Mesenchymal stem cell (in vitro differentiated cells and primary cell): ENCODE measurements at places on chromosomes 3 and 15.
A peak's percentile ranks its signal among the peaks of the same experiment; 100 is the strongest.

DNA sequence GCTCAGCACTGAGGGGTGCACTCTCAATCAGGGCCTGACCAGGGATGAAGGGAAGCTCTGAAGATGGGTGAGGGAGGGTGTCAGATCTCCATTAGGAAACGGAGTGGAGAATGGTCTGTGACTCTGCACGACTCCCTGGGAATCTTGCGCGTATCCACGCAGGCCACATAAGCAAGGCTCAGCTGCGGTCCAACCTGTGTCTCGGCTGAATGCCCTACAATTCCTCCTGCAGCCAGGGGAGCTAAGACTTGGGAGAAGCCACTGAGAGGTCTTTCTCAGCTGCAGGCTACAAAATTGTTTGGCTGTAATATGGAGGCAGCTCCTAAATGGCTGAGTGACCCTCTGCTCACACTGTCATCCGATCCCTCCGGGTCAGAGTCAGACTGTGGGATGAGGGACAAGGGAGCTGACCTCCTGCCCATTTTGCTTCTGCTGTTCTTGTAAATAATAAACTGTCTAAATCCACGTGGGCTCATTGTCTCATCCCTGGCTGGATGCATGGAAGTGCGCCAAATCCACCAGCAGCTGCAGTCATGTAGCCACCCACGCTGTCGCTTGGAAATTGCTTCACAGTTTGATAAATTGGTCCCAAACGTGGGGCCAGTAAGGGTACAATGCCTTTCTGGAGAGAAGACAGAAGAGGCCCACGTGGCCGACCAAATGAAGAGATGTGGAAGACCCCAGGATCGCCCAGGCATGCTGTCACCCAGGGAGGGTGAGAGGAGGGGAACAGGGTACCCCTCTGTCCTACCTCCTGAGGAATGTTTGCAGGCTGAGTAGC lies 30.5 kb downstream of the ALS2CL start:
- DNase-seq = peak; percentile 52
- H3K4me1 ChIP-seq = peaks cover 20% of the 10 kb centered on the region
- H3K36me3 ChIP-seq = no peaks in the 10 kb centered on the region
- H3K27me3 ChIP-seq = peaks cover 45% of the 10 kb centered on the region
- H3K27ac ChIP-seq = no peak overlapping the region

- peak overlapping the region; percentile 79 for H3K27ac ChIP-seq
- no peaks in the 10 kb centered on the region for H3K36me3 ChIP-seq
- H3K4me1 ChIP-seq = peaks cover 8% of the 10 kb centered on the region
- peak overlapping the region; percentile 67 for H3K4me3 ChIP-seq
- no peak for DNase-seq
Observed at GRCh38 chr3:171810629-171811294, 479 bp upstream of the PLD1 start.

GRCh38 chr3:481111-481510 lies 284.5 kb downstream of the CHL1 start:
- no peaks in the 10 kb centered on the region for H3K4me1 ChIP-seq
- H3K4me3 ChIP-seq = no peak overlapping the region
- no peaks in the 10 kb centered on the region for H3K36me3 ChIP-seq
- no peak overlapping the region for H3K27ac ChIP-seq

- H3K36me3 ChIP-seq = no peaks in the 10 kb centered on the region
- no peak overlapping the region for H3K4me3 ChIP-seq
- no peaks in the 10 kb centered on the region for H3K27me3 ChIP-seq
Observed at GRCh38 chr3:160616716-160617115, 51.3 kb upstream of the KPNA4 start.
